ENCODE measurements at places on chromosomes 4 and X. TPM values are rescaled to one million over a fixed set of nuclear protein-coding genes. Genes with fewer than 3 reads are reported as not detected.

- H3K4me1 ChIP-seq, result peaks cover 29% of the 10 kb centered on the region
Measured at GRCh38 chr4:142373610-142374009, 472.5 kb downstream of the INPP4B start.

- no peak for DNase-seq
- H3K36me3 ChIP-seq, result no peaks in the 10 kb centered on the region
- H3K27ac ChIP-seq, result no peak overlapping the region
- H3K4me1 ChIP-seq, result no peaks in the 10 kb centered on the region
Measured at GRCh38 chrX:96224279-96224678, 460.4 kb upstream of the DIAPH2 start.

DNA sequence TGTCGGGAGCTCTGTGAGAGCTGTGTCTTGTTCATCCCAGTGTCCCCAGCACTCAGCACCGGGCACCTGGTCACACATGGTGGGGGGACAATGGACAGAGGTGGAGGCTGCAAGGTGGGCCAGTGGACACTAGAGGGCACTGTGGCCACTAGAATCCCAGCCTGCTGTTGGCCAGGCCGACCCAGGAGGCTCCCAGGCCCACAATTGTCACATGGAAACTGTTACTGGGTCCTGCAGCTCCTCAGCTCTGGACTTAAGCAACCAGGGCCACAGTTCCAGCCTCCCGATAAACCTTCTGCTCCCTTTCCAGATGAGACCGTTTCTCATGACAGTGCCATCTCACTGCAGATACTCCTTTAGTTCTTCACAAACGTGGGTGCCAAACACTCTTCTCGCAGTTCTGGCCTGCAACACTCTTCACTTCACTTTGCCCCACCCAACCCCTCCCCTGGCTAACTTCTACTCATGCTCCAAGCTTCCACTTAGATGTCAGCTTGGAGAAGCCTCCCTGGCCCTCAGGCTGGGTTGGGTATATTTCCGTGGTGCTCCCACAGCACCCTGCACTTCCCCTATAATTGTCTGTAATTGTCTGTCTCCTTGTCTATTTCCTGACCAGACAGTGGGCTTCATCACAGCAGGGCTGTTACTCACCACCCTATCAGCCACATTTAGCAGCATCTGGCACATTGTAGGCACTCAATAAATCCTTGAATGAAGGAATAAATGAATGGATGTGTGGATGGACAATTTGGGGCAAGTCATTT lies 3.5 kb upstream of the IQSEC2 start:
- H3K36me3 ChIP-seq, result no peaks in the 10 kb centered on the region
- no peak for DNase-seq
- H3K4me1 ChIP-seq, result peaks cover 36% of the 10 kb centered on the region
- H3K4me3 ChIP-seq, result no peak overlapping the region

Gene PAGE2B
- not detected for total RNA-seq

Gene L1CAM
- total RNA-seq, result 14.8 TPM

Data from HCT116 (cell line).